DMS79 treated with DMSO at 0.1 percent for 48 hours (cell line): ENCODE measurements at places on chromosomes 7 and 10.

GRCh38 chr10:116684781-116685180 is 57.6 kb downstream of the HSPA12A start:
- DNase-seq: no peak

DNA sequence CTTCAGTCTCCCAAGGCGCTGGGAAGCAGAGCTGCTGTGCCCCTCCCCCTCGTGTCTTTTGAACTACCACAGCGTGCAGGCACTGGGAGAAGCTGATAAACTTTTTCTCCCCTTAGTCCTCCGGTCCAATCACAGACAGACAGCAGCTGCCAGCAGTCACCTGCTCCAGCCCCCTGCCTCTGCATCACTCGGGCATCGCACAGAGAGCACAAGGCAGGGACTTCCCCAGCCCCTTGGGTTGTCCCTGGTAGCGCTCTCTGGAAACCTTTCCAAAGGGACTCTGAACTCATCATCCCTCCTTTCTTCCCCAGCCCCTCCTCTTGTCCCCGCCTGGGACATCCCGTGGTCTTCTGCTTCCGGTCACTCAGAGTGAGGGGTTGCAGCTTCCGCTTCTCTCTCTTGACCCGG is 1.4 kb upstream of the NEUROG3 start:
- DNase-seq: no peak

GRCh38 chr10:1197384-1197783 is 141.2 kb downstream of the WDR37 start:
- DNase-seq: no peak

DNA sequence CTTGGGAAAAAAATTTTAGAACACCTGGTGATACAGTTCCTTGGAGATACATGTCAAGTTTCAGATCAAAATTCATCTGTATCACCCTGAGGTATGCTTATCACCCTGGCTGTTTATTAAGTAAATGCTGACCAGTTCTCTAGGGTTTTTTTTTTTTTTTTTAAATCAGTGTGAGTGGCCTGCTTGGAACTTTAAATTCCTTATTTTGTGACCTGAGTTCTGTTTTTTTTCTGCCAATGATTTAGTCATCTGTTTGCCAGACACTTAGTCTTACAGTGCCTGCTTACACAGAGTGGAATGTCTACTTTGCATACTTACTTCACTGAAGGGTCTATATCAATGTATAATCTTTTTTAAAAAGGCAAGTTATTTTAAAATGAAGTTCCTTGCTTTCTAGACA is 1.8 kb downstream of the TSPAN13 start:
- no peak for DNase-seq

- no peak for DNase-seq
These were observed 58.9 kb downstream of the XRCC2 start for GRCh38 chr7:152617056-152617455.

- DNase-seq: no peak
These were observed 1.5 kb downstream of the KCND2 start for GRCh38 chr7:120274482-120274881.

DNA sequence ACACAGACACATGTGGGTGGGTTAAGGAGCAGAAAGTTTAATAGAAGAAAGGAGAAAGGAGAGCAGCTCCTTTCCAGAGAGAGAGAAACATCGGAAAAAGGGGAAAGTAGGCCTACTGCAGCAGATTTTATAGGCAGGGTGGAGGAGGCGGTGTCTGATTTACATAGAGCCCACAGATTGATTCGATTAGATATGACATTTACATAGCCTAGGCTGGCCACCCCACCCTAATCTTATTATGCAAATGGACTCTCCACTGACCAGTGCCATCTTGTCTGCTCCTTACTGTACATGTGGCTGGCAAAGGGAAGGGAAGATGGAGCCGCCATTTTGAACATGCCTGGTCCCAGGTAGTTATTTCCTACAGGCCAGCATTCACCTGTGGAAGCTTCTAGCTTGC is 38.7 kb upstream of the SCIN start:
- DNase-seq: no peak

DNA sequence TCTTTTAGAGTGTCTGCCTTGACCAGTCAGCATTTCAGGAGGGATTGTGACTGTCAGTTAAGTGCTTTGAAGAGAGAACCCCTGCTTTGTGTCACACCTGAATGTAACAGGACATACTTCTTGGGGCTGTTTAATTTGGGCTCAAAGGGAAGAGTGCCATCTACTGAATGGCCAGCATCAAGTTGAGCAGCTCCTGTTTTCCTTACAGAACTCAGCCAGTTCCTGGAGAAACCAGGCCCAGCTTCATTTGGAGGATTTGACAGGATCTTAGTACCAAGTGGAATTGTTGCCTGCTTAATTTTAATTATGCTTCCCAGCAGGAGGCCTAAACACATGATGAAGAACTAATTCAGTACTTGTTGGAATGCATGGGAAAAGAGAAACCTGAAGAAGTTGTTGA is 8.3 kb downstream of the ADD3 start:
- DNase-seq: peak; percentile 2

DNA sequence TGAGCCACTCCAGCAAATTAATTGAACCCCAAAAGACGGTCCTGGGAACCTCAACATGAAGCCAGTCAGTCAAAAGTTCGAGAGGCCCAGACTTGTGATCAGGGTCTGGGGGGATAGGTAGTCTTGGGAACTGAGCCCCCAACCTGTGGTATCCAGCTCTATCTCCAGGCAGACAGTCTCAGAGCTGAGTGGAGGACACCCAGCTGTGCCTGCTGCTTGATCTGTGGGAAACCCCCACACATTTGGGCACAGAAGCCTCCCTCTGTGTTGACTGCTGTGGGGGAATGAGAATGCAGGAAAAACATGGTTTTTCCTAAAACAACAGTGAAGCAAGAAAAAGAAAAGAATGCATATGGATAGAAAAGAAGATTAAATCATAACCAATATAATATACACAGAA is 16.3 kb upstream of the SNX8 start:
- no peak for DNase-seq

DNA sequence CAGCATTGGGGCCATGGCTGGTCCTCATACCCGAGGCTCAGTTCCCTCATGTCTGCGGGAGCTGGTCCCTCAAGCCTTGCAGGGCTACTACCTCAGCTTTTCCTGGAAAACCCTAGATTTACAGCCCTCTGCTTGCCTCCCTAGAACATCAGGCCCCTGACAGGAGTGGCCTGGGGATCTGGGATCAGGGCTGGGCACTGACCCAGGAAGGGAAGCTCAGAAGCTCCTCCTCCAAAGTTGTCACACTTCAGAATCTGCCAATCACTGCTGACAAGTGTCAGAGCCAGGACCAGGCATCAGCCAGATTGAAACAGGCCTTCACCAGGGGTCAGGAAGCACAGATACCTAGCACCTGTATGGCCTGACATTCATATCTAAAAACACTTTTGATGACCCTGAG is 115.2 kb downstream of the GRID1 start:
- DNase-seq: no peak

- no peak for DNase-seq
These were observed 87.5 kb upstream of the GJD4 start for GRCh38 chr10:35517431-35518181.

GRCh38 chr10:102781921-102782557 is 38.3 kb downstream of the WBP1L start:
- no peak for DNase-seq

DNA sequence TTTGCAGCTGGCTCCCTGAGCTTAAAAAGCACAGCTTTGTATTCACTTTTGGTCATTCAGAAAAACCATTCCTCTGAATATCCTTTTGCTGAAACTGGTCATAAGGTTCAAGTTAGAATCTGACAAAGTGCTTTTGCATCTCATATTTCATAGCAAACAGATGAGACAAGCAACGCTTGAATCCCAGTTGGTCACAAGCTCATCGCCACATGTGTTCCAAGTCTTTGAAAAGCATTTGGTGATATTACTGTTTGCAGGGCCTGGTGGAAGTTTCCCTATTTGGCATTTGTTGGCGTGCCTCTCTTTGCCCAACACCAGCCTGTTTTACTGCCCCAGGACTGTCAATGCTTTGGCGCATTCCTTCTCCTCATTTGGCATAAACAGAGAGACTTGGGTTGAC is 10.3 kb downstream of the TACC2 start:
- no peak for DNase-seq

DNA sequence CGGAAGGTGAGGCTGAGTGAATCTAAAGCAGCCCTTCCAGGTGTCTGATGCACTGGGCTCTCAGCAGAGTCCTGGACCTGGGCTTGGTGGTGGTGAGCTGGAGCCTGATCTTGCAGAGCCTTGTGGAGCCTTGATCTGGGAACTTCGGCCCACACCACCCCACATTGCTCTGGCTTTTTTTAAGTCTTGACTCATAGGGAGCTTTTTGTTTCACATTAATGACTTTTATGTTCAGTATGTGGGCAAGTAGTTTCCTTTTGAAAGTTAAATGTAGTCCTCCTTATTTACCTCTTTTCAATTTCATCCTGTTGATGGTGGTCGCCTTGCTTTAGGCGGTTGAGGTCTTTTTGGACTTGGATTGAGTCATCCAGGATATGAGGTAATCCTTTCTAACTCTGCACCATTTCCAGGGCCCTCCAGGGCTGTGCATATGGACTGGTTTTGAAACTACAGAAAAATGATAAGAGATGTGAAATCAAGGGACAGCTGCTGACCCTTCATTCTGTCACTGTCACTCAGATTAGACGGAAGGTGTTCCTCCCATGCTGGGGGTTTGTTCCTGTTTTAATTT is 2.9 kb upstream of the NRAP start:
- DNase-seq: no peak

DNA sequence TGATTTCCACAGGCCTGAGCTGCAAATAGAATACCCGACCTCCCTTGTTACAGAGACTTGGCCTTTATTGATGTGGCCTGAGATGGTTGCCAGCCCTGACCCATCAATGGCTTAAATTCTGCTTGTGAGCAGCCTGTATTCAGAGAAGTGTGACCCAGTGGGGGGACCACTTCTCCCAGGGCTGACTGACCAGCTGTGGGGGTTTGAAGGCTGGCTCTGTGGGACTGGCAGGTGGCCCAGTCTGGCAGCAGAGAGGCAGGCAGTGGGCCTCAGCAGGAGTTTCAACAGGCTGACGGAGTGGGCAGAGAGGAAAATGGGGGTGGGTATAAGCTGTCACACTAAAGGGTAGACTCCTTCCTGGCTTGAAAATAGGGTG is 12.2 kb upstream of the PPIF start:
- DNase-seq: no peak

DNA sequence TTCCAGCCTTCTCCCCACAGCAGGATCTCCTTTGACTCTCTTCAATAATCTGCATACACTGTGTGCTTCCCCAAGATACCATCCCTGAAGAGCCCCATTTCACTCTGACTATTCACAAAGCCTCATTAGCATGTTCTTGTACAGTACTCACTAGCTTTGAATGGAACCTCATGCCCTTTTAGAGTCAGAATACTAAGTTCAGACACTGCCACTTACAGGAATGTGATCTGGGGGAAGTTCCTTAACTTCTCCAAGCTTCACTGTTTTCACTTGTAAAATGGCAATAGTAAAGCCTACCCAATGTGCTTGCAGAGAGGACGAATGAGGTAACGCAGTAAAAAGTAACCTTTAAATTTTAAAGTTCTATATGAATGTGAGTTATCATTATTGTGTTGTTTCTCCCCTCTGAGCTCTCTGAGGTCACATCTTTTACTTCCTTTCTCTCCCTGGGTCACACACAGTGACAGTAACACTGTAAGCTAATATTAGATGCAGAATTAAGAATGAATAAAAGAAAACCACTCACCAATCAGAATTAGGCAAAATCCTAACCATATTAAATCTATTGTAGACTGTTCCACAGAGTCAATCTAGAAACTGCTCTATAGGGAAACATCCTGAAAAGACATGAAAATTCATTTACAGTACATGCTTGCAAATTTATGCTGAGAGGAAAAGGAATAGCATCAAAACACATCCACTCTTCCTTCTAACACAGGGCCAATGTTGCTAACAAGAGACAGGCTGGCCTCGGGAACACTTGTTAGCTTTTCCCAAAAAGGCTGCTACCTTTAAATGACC is 64.2 kb upstream of the IL6 start:
- no peak for DNase-seq

DNA sequence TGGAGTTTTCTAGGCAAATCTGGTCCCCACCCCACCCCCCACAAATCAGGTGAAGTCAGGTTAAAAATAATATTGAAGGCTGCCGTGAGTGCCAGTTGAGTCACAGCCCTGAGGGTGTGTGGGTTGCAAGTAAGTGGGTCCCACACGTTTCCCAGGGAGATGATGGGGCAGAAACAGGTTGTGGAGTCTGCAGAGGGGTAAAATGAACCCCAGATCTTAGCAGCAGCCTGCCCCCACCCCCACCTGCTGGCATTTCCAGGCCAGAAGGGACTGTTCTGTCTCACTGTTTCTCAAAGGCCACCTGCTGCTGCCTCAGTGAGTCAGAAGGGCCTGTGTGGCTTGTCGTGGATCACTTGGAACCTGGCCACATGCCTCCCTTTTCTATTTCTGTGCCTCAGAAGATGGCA is 59.8 kb upstream of the SMNDC1 start:
- no peak for DNase-seq

DNA sequence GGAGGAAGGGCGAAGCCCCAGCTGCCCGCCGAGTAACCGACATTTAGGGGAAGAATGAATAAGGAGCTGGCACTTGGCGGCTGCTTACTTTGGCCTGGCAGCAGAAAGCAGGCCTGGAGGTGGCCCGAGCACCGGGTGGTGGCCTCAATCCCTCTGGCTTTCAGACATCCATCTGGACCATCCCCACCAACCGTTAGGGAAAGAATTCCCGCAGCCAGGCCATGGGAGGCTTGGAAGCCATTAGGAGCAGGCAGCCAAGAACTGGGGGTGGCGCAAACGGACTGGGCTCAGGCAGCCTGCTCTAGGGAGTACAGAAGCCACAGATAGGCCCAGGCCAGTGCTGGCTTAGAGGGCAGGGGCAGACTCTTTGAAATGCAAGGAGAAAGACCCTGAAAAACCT is 132.7 kb downstream of the NEURL1 start:
- no peak for DNase-seq

GRCh38 chr10:6342096-6342685 is 139.5 kb downstream of the PFKFB3 start:
- DNase-seq: no peak

GRCh38 chr10:124026589-124026939 is 66.8 kb downstream of the CHST15 start:
- no peak for DNase-seq

DNA sequence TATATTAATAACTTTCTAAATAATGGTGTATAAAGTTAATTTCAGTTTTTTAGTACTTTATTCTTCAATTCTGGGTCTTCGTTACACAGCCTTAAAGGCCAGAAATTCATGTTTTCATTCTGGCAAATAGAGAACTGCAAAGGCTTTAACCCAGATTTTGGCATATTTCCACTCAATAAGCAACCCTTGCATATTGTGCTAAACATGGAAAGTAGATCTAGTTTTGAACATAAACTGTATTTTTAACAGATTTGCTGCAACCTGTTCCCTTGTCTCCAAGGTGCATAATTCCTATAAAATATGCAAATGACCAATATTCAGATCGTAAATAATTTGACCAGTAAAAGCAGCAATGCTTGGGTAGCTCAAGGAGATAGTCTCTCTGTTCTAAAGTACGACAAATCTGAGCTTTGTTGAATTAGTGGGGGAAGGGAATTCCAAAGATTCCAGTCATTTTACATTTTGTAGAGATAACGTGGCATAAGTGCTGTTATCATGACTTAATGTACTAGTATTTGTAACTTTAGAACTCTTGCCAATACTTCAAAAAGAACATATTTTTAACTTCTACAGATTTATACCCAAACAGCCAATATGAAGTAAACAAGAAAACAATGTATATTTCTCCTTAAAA is 46.4 kb upstream of the RSBN1L start:
- no peak for DNase-seq
